ENCODE measurements at places on chromosomes 7 and 10.

DNA sequence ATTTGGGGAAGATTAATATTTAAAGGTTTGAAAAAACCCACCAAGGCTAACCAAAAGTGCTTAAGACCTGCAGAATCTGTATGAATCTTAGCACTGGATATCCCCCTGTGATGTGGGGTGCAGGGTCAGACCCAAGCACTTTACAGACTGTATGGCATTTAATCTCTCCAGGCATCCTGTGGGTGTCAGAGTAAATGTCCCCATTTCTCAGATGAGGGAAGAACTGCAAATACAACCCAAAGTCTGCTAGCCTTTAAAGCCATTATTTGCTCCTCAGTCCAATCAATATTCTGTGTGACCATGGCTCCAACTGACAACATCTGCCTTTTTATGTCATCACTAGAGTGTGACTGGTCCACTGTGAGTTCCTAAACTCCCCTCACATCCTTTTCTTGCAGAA is 10.0 kb upstream of the MBL2 start:
- no peak for DNase-seq

GRCh38 chr10:24969841-24970281 is 17.5 kb upstream of the PRTFDC1 start:
- no peak for DNase-seq

GRCh38 chr10:126263006-126263676 is 125.1 kb downstream of the ADAM12 start:
- DNase-seq: no peak

GRCh38 chr10:57964351-57964750 is 303.3 kb downstream of the IPMK start:
- no peak for DNase-seq

- DNase-seq: no peak
Measured at GRCh38 chr10:9009505-9009904, 955.0 kb downstream of the GATA3 start.

GRCh38 chr10:6010569-6010968 is 33.2 kb upstream of the IL15RA start:
- DNase-seq: no peak

DNA sequence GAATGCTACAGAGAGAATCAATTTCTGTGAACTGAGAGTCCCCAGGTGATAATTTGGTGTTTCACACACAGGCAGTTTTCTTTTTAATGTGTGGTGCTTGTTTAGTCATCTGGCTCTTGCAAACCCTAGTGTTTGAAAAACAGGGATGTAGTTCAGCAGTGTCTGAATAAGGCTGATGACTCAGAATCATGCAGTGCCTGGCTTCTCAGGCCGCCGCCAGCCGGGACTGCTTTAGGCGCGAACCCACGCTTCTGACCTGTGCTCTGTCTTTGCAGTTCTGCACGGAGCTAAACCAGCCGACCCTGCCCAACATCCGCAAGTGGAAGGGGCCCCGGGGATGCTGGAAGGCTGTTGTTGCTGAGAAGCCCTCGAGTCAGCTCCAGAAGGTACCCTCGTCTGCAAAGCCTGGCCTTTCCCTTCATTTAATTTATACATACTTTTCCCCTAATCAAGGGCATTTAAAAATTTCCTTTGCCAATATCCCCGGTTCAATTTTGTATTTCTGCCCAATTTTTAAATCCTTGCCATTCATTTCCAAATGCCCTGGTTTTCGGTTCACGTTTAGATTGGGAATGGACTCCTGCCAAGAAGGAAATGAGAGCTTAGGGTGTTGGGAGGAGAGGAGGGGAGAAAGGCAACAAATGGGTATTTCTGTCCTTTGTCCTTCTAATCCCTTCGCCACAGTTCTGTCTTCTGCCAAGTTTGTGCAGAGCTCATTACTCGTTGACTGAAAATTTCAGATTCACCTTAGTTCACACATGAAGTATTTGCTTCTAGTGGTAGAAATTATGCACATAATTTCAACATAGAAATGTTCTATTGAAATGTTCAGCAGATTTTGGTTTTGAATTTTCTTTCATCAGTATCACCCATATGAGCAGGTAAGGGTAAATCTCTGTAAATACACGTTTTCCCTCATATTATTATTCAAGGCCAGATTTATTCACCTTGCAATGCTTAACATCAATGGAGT is 108.5 kb upstream of the ANLN start:
- peak; percentile 74 for DNase-seq

GRCh38 chr10:131743190-131744151 is 157.3 kb upstream of the PPP2R2D start:
- DNase-seq: no peak

DNA sequence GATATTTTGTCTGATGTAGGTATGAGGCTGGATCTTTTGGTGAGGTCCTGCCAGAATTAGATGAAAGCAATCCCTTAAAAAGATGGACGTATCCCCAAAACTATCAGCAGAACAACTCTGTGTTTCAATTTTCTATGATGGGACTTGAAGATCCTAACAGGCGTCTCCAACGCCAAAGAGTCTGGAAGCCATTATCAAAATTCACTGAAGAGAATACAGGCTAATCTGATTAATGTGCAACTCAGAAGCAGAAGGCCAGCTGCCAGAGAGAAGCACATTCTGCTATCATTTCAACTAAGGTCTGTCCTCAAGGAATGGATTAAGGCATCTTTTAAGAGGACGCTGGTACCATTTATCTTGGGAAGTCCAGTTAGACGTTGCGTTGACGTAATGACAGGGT is 119.7 kb downstream of the FGFR2 start:
- DNase-seq: no peak

DNA sequence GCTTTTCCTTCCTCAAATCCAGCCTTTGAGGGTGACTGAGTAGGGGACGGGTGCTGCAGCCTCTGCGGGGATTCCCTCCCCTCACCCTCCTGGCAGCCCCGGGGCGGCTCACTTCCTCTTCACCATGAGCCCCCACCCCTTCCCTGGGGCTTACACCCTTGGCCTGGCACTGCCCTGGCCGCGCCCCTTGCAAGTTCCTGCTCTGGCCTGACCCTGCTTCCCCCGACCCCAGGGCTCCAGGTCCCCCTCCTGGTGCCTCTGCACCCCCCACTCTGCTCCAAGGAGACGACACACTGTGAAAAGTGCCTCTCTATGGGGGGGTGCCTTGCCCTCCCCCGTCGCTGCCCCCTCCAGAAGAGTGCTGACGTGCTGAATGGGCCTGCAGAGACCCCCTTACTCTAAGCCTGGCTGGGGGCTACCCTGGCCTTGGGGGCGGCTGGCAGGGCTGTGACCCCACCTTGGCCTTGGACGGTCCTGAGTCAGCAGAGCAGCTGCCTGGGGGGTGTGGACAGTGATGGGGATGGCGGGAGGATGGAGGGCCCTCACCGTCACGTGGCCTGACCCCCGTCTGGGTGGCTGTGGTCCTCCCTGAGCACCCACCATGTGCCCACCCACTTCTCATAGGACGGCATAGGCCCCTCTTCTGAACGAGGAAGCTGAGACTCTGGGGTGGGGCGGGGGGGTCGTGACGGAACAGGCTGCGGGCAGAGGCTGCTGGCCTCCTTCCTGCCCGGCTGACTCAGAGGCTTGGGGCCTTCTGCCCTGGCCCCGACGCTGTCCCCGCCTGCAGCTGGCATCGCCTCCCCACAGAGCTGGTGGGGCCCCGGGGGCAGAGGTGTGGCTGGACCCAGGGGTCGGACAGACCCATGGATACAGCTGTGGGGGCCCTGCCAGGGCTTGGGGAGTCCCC is 9.8 kb downstream of the LFNG start:
- DNase-seq: peak; percentile 62

GRCh38 chr7:93592588-93593266 is 18.2 kb upstream of the CALCR start:
- no peak for DNase-seq

DNA sequence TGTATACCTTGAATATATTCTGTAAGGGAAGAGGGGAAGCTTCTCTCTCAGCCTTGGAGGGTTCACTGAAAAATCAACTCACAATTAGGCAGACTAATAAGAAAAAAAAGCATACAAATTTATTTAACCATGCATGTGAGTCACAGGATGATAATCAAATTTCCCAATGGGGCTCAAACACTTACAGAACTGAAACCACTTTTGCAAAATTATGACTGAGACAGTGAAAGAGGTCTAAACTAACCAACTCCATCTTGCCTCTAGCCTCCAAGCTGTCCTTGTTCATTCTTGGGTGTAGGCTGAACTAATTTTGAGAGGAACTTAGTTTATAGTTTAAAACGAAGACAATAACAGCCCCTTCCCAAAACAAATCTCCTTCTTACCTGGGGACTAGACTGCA is 618.3 kb upstream of the AUTS2 start:
- DNase-seq: no peak

GRCh38 chr10:100858747-100859483 is 53.8 kb upstream of the SLF2 start:
- DNase-seq: no peak

DNA sequence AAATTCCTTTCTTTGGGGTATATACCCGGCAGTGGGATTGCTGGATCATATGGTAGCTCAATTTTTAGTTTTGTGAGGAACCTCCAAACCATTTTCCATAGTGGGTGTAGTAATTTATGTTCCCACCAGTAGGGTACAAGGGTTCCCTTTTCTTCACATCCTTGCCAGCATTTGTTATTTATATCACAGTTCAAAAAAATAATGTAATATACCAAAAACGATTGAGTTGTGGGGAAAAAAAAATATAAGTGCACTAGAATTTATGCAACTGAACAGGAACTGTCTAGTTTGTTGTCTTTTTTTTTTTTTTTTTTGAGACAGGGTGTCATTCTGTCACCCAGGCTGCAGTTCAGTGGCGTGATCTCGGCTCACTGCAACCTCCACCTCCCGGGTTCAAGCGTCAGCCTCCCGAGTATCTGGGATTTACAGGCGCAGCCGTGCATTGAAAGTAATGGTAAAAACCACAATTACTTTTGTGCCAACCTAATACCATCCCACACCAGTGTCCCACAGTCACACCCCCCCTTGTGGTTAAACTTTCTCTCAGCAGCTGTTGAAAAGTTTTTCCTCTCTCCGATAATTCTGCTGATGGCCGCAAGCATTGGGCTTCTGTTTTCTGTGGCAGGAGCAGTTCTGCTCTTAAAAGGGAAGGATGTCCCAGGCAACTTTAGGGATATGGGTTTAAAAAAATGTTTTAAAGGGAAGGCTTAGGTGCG is 6.8 kb upstream of the LAT2 start:
- DNase-seq: peak; percentile 53

GRCh38 chr7:117808341-117808757 is 64.9 kb downstream of the CTTNBP2 start:
- no peak for DNase-seq

DNA sequence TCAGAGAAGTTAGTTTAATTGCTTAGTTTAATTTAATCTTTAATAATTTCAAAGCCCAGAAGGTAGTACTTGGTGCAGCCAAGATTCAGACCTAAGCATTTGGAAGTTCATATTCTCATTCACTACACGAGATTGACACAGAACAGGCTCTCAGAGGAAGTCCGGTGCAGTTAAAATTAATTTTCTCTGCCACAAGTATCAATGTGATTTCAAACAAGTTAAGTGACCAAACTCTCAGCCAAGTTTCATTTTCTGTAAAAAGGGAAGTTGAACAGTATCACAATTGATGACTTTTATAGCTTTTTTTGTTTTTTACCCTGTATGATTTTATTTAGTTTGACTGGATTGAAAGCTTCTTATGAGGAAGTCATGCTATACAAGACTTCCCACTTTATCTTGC is 1494.9 kb upstream of the LRRTM3 start:
- no peak for DNase-seq

DNA sequence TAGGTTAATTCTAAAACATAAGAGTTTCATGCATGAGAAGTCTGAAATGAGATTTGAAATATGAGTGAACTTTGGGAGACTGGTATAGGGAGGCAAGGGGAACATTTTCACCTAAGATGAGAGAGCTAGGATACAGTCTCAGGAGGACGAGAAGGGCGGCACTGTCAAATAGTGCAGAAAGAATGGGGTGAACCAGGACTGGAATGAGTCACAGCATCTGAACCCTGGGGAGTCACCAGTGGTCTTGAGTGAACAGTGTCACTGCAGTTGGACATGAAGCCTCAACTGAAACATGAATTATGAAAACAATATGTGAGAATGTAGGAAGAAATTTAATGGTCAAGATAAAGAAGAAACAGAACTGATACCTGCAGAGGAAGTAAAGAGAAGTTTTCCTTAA is 33.8 kb downstream of the GNG11 start:
- DNase-seq: no peak

DNA sequence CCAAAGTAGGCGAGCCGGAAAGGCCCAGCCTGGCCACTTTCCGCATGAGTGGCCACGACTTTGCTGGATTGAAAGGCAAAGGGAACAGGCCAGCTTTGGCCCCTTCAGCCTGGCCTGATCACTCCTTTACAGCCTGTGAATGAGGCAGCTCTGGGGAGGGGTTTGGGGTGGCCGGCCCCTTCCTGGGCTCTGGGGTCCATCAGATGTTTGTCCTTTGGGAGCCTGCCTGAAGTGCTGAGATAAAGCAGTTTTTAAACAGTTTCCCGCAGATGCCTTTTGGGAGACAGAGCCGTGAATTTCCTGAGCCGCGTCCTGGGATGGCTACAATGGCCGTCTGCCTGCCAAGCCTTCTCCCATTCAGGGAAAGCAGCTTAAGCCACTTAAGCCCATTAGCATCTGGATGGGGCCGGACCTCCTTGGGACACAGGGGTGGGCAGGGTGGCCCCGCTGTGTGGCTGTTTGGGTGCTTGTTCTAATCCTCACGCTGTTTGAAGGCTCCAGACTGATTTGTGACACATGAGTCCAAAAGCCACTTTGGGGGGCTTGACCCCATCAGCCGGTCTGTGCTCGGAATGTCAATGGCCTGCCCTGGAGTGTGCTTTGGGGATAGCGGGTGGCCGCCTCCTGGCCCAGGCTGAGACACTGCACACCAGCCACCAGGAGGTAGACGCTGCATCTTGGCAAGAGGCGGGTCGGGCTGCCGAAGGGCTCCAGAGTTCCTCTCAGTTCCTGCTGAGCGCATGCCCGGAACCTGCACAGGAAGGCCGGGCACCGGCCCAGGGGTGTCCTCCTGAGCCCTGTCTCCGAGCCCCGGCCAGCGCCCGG is 38.9 kb downstream of the NKX6-2 start:
- no peak for DNase-seq

GRCh38 chr10:49161411-49161997 is 26.7 kb downstream of the TMEM273 start:
- peak; percentile 28 for DNase-seq

GRCh38 chr7:134866617-134867016 is 87.2 kb downstream of the CALD1 start:
- DNase-seq: no peak

DNA sequence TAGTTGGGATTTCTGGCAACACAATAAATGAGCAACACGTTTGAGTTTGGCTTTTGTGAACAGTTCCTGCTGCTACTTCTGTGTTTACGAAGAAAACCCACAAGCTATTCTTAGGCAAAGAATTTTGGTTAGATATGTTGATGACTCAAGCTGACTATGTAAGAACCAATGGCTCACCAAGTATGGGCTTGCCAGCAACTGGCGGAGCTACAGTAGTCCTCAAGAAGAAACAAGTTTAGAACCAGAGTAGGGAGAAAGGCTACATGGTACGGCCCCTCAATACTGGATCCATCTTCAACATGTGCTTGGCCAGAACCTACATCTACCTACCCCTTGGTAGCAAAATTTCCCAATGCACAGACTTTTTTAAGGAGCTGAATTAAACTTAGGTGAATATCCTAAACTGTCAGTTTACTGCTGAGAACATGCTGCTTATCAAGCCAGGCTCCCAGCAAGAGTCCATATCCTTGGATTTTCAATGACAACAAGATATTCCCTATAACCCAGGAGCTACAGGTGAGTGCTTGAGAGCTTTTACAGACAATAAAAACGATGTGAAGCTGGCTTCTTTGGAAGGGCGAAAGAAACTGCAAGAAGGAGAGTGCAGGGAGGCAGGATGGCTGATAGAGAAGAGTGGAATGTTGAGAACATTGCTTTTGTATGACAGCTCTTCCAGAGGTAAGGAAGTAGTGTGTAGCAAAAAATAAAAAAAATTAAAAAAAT is 74.3 kb upstream of the ASAH2 start:
- DNase-seq: no peak

All from testis (tissue), 5 donors.